ENCODE measurements at places on chromosomes 3 and 15.
A peak's percentile ranks its signal among the peaks of the same experiment; 100 is the strongest.

DNA sequence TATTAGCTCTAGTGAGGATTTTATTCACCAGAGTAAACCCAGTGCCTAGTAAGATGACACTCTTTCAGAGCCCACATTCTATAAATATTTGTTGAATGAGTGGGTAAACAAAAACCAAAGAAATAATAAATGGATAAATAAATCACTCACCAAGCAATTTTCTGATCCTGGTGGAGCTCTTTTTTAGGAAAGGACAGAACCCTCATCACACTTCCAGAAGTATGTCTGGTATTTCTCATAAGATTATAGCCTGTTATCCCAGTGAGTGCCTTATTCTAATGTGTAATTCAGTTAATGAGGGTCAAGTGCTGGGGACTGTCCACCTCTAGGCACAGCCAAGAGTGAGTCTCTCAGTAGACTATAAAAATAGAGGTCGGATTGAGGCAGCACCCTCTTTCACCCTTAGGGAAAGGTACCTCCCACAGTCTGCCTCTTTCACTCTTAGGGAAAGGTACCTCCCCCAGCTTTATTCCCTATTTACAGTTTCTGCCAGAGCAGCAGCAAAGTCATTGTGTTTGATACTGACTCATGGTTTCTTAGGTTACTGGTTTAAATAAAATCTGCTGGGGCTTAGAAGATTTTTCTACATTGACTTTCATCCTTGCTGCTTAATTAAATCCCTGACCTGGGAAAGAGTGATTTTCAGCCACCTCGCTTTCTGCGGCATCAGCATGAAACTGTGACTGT is 145.0 kb downstream of the STAC start:
- no peak for DNase-seq

DNA sequence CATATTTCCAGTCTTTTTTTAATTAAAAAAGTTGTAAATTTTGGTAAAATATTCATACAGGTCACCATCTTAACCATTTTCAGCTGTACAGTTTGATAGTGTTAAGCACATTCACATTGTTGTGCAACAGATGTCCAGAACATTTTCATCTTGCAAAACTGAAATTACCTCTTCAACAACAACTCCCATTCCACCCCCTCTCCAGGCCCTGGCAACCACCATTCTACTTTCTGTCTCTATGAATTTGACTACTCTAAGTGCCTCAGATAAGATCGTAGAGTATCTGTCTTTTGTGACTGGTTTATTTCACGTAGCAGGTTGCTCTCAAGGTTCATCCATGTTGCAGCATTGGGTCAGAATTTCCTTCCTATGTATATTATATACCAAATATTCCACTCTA is 76.0 kb downstream of the SLCO3A1 start:
- DNase-seq = no peak

DNA sequence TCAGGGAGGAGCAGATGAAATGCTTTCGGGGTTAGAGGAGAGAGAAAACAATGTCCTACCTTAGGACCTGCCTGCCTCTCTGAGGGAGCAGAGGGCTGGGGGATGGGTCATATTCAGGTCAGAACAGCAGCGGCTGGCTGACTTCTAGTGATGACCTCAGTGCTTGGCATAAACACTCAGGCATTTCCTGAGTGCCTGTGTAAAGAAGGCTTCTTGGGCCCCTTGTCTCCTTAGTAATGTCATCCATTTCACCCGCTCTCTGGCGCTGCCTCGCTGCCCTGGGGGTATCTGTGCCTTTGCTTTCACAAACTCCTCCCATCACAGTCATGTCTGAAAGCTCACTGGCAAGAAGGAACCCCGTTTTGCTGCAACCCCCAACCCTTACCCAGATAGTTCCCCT is 82.9 kb upstream of the GSK3B start:
- DNase-seq = peak; percentile 43

GRCh38 chr15:29795610-29796009 is 26.7 kb downstream of the TJP1 start:
- DNase-seq = no peak

GRCh38 chr15:28947221-28947674 is 61.5 kb downstream of the APBA2 start:
- DNase-seq = no peak

DNA sequence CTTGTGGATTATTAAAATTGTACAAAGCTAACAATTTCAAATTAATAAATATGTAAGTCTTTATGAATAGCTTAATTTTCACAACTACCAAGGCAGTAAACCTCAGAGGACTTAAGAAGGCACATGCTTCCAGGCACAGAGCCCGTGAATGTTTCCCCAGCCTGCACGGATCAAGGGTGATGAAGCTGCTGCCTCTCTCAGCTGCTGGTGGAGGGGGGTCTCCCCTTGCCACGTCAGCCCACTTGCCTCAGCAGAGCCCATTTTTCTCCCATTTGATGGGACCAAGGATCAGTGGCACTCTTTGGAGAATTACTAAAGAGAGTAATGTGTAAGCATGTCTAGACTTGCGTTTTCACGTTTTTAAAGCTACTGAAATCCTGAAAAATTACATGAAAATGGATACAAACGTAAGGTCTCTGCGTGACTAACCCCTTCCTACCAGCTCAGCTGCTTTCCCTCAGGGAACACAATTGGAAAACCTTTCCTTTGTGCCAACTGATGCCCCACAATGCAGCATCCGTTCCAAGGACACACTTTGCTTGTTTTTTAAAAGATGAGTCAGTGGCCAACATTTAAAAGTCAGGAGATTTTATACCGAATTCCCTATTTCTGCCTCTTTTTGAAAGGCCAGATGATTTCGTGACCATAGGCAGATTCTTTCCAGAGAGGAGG is 494.1 kb downstream of the GABRG3 start:
- DNase-seq = no peak

- no peak for DNase-seq
These were observed 213.9 kb downstream of the CDIN1 start for GRCh38 chr15:36793205-36793873.

DNA sequence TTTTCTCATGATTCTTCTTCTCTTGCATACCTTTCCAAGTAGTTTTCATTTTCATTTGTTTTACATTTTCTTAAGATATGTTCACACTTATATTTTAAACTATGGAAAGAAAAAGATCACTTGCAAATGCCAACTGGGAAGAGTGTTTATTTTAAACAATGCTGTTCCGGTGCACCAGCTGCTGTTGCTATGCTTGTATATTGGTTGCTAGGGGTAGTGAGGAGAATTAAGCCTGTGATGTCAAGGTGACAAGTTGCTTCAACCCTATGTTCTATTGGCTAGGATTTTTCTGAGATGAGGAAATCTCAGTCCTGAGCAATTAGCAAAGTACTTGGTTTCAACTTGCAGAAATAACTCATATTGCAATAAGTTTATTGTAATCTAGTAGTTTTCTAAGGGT is 500.1 kb downstream of the MFSD1 start:
- no peak for DNase-seq

DNA sequence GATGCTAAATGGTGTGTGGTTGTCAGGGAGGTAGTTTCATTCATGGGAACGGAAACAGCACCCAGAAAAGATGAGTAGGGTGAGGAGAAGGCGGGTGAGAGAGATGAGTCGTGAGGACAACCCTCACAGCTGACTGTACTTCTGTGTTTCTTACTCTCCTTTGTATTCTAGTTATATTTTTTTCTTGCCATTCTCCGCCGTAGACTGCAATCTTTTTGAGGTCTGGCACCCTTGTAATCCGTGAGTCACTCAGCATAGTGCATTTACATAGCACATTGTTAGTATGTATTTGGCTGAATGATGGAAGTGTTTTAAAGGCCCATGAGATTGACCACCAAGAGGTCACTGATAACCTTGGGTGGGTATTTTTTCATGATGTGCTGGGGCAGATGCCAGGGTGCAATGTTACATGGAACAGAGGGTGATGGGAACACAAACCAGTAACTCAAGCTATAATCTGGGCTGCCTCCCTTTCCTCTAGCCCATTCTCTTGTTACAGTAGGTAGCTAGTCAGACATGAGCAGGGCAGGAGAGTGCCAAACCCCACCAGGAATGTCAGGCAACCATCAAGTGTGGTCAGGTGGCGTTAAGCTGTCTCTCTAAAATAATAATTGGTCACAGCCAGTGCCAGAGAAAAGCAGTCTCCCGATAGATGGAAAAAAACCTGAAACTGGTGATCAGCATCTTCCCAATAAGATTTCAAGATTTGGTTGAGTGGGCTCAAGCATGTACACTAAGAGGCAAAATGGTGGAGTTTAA is 18.8 kb upstream of the DGKG start:
- no peak for DNase-seq

GRCh38 chr15:90419738-90420406 is 31.8 kb downstream of the IQGAP1 start:
- no peak for DNase-seq

DNA sequence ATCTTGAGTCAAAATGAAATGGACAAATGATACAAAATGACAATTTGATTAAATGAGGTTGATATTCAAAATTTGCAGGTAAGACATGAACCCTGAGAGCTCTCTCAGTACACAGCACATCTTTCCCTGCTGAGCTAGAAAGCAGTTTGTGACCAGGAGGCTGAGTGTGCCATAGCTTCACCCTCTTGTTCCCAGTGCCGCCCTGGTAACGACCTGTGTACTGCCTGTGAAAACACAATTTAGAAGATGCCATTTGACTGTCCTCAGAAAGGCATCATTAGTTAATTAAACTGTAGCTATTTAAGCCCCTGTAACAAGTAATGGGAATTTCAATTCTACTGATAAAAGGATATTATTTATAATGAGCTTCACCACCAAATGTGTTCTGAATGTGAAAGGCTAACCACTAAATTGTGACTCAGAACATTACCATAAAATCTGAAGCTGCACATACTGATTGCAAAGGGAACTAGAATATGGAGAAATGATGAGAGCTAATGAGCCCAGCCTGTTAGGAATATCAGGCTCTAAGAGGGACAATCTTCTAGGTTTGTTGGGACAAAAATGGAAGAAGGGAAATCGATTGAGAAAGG is 212.9 kb upstream of the ARPP21 start:
- no peak for DNase-seq

- no peak for DNase-seq
These were observed 436.8 kb upstream of the CNTN4 start for GRCh38 chr3:1661839-1662238.

DNA sequence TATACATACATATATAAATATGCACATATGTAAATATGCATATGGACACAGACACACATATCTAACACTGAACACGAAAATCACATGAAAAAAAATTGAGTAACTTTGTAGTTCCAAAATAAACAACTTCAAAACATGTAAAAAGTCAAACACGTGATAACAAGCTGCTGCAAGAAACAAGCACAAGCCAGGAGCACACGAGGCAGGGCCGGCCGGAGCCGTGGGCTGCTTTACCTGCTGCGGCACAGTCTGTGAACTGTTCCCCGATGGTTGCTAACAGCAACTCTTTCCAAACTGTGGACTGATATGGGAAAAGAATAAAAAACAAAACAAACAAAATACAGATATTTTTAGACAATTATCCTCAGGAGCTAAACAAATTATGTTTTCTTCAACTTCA is 31.6 kb downstream of the EIF4E3 start:
- DNase-seq = no peak

DNA sequence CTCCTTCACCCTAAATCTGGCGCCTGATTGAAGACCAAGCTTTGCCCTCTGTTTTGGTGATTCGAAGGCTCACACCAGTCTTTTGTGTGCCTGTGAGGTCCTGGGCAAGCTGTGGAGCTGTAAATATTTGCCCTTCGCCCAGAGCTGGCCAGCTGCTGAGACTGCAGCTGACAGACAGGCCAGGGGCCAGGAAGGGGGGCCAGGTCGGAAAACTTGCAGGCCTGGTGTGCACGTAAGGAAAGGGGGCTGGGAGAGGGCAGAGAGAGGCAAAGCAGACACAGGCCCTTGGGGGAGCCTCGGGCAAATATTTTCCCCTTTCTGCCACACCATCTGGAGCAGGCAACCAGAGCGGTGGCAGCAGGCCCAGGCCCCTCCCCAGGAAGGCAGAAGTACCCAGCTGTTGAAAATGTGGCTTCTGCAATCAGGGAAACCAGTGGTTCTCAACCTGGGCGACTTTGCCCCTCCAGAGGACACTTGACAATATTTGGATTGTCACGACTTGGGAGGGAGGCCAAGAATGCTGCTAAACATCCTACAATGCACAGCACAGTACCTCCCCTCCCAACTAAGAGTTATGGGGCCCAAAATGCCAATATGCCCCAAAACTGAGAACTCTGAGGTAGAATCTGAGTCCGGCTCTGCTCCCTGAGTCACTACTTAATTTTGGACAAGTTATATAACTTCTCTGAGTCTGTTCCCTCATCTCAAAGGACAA is 2.5 kb downstream of the PDZRN3 start:
- peak; percentile 87 for DNase-seq

- no peak for DNase-seq
These were observed 30.7 kb downstream of the DZIP3 start for GRCh38 chr3:108620250-108620649.

GRCh38 chr15:69499521-69500211 is 47.0 kb downstream of the RPLP1 start:
- DNase-seq = no peak

DNA sequence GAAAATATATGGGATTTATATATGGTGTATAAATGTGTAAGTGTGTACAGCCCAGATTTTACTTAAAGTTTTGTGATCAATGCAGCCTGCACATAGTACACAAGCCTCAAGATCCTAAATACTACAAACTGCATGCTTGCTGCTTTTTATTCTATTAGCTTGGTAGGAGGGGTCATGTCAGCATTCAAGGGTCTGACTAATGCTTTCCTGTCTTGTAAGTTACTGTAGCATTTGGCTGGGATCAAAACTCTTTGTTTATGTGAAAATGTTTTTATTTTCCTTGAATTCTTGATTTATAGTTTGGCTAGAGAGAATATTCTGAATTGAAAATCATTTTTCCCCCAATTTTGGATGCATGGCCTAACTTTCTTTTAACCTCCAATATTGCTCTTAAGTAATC is 370.9 kb downstream of the NSUN3 start:
- no peak for DNase-seq

- DNase-seq = no peak
These were observed 108.9 kb upstream of the TSC22D2 start for GRCh38 chr3:150299201-150299600.

GRCh38 chr3:126984391-126985131 is 1.6 kb downstream of the PLXNA1 start:
- no peak for DNase-seq

DNA sequence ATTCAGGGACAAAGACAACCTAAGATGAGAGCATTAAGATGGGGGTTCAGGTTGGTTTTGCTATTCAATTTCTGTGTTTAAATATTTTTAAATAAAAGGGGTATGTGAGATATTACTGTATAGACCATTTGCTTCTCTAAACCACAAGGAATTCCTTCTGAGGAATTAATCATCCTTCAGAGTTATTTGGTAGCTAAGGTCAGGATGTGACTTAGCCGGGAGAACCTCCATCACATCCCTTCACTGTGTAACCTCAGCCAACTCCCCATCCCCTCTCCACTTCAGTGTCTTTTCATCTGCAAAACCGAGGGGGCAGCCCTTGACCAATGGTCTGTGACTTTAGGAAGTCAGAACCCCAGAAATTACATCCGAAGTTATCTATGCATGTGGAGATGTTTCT is 48.7 kb upstream of the SKOR1 start:
- no peak for DNase-seq

Measured in SHP77 (cell line).